ENCODE measurements at places on chromosomes 3 and 15.

DNA sequence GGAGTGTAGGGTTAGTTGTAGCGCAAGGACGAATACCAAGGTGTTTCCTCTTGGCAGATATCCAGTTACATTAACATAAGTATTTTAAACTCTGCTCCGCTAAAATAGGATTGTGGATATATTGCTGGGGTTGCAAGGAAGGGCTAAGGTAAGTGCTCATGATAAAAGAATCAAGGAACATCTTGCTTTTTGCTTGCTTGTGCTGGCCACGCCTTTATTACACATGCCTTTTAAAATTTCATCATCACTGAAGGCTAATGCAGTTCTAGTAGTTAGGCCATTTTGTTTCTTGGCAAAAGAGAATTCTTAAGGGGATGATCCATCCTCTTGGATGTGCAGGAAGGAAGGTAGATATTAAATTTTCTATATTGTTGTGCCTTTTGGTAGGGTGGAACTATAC is 415.6 kb upstream of the TPM1 start:
- DNase-seq = no peak

- no peak for DNase-seq
Observed at GRCh38 chr15:48388016-48388851, 57.0 kb downstream of the DUT start.

DNA sequence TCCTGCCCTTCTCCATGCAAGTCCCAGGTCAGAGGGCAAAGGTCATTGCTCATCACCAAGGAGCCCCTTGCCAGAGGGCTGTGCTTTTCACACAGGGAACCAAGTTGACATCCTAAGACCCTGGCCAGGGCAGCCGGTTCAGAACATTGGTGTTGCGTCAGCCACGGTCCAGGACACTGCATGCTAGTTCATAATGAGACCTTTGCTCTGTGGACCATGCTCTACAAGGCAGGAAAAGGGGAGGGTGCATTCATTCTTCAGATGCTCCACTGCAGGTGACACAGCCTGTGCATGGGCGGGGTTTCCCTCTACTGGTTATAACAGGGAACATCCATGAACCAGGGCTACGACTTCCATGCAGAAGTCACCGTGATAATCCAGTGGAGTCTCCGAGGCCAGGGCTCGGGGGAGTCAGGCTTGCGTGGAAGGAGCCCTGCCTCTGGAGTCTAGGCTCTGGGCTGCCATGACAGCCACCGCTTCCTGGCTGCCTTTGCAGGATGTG is 81.6 kb downstream of the OCA2 start:
- no peak for DNase-seq

GRCh38 chr3:94413336-94414108 is 350.7 kb downstream of the NSUN3 start:
- DNase-seq = no peak

DNA sequence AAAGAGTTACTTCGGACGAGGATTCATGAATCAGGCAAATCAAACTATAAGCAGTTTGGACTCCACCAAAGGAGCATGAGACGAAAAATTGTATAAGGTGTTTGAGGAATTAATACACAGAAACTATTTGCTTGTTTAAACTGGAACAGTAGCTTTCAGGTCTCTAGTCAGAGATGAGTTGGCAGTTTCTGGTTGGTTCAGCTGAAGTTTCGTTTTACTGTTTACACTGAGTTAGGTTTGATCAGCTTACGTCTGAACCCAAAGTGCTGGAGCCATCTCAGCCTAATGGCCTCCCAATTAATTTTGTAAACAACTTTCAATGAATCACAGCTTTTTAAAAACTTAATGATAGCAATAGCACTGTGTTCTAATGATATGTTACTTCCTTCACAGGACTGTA is 703.7 kb downstream of the NLGN1 start:
- no peak for DNase-seq

GRCh38 chr3:178500631-178501030 is 35.6 kb upstream of the KCNMB2 start:
- DNase-seq = no peak

GRCh38 chr3:152210697-152211096 is 58.0 kb upstream of the MBNL1 start:
- no peak for DNase-seq

- DNase-seq = no peak
Observed at GRCh38 chr3:189903562-189904250, 217.0 kb downstream of the P3H2 start.

- no peak for DNase-seq
Observed at GRCh38 chr15:95296643-95297042, 1033.9 kb upstream of the NR2F2 start.

- no peak for DNase-seq
Observed at GRCh38 chr15:48352474-48353072, 21.3 kb downstream of the DUT start.

DNA sequence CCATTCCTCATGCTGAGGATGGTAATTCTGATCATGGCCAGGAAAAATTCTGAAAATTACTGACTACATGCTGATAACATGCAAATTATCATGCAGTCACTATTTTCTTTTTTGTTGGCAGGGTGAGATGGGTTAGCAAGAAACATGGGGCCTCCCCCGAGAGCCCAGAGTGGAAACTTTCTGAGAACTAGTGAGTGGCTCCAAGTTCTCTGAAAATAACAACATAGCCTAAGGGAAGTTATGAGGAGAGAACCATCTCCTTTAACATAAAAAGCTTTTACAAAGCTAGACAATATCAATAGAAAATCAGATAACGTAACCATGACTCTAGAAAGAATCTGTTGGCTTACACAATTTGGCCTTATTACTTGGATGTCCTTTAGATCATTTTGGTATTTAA is 254.2 kb downstream of the PLOD2 start:
- no peak for DNase-seq
